Amniotic epithelial cell (primary cell): ENCODE measurements at places on chromosomes 7 and 10.

GRCh38 chr10:5461914-5462840 lies 37.2 kb downstream of the CALML5 start:
- DNase-seq = peak; percentile 39

DNA sequence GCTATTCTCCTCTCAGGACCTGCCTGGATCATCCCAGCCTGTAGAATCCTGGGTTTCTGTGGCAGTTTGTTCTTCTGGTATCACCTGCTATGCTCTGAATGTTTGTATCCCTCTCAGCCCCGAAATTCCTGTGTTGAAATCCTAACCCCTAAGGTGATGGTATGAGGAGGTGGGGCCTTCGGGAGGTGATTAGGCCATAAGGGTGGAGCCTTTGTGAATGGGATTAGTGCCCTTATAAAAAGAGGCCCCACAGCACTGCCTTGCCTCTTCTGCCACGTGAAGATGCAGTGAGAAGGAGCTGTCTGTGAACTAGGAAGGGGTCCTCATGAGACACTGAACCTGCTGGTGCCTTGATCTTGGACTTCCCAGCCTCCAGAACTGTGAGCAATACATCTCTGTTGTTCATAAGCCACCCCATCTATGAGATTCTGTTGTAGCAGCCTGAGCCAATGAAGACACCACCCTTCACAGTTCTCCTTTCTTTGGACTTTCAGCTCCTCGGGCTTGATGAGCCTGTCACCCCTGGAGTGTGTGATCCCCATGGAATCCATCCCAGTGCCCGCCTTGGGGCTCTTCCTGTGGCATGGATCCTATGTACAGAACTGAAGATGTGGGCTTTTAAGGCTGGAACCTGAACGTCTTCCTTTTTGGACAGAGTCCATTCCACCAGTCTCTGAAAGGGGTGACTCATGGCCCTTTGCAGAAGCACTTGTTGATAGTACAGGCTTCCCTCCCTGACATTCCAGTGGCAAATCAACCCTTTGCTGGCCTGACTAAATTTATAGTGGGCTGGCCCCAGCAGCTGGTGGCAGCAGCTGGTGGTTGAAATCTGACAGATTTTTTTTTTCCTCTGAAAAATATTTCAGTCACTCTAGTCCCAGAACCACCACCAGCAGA lies 138.0 kb downstream of the TACC2 start:
- peak; percentile 89 for DNase-seq

GRCh38 chr7:151013733-151014497 lies 10.4 kb downstream of the ATG9B start:
- DNase-seq = no peak

- DNase-seq = no peak
These were observed 184.0 kb upstream of the RNF32 start for GRCh38 chr7:156456503-156457115.

DNA sequence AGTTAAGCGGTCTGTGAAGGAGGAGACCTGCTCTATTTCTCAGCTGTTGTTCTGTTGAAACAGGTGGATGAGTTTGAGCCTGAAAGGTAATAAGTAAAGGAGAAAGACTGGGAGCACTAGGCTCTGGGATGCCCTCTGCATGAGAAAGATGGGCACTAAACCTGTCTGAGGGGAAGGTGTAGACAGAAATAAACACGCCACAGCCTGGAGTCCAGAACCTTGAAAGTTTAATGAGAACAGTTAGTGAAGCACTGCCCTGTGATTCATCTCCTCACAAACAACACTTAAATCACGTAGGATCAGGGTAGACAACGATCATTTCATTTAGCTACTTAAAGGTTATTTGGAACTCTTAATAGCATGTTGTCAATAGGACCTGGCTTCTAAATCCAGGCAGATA lies 193.1 kb downstream of the PHTF2 start:
- DNase-seq = peak; percentile 3

GRCh38 chr7:604001-604883 lies 84.6 kb upstream of the PDGFA start:
- DNase-seq = peak; percentile 75

- DNase-seq = no peak
These were observed 81.8 kb downstream of the PLCE1 start for GRCh38 chr10:94075506-94075905.

DNA sequence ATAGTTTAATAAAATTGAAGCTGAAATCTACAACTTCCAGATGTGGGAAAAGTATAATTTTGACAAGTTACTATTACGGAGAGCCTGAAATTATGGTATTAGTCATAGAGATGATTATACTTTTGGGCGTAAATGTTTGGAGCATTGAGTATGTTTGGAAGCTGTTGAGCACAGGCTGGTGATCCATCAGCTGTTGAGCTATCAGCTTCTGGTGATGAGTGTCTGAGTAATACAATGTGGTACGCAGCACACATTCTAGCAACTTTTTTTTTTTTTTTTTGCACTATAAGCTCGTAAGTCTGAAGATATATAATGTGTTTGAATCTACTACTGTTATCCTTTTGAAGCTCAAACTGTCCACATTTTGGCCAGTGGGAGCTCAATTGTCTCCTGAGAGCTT lies 123.4 kb downstream of the ATE1 start:
- peak; percentile 88 for DNase-seq

- DNase-seq = peak; percentile 82
These were observed 57.2 kb upstream of the ECHDC3 start for GRCh38 chr10:11684717-11685645.

DNA sequence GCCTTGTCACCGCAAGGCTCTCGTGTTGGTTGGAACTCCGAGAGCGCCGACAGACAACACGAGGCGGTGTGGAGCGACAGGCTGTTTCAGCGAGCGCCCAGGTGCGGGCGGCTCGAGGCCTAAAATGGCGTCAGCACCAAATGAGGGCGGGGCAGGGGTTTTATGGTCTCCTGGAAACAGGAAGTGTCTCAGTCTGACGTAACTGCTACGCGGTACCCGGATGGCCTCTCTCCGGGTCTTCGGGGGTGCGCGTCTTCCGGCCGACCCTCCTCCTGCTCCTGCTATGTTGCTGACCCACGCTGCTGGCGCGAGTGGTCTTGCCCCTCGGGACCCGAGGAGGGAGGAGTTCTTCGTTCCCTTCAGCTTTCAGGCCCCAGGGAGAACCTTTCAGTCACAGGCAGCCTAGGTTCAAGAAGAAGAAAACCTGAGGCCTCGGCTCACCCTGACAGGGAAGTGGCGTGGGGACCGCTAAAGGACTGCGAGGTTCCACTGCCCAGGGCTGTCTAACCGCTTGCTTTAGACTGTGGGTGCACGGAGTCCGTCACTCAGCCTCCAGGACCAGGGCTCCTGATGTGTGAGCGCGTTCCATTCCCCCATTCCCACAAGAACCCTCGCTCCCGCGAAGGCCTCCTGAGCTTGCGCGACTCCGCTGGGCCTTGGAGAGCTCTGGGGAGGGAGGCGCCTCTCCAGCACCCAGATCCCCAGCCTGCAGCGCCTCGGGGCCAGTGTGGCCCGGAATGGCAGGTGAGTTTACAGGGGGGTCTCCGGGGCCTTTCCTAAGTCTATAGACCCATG lies 77.3 kb downstream of the GLRX3 start:
- DNase-seq = no peak

DNA sequence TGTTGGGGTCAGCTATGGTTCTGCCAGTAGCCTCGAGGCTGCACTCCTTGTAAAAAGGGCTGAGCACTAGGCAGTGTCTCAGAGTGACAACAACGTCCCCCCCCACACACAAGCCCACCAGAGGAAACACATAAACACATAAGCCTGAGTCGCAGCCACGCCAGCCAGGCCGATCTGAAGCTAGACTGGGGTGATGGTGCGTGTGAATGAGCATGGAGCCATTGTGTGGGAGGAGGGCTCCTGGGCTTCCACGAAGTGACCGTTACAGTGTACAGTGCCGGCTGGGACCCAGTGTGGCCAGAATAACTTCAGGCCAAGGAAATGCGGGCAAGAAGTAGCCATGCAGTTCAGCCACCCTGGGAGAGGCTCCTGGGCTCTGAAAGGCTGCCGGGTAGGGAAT lies 3.7 kb upstream of the C10orf105 start:
- no peak for DNase-seq

DNA sequence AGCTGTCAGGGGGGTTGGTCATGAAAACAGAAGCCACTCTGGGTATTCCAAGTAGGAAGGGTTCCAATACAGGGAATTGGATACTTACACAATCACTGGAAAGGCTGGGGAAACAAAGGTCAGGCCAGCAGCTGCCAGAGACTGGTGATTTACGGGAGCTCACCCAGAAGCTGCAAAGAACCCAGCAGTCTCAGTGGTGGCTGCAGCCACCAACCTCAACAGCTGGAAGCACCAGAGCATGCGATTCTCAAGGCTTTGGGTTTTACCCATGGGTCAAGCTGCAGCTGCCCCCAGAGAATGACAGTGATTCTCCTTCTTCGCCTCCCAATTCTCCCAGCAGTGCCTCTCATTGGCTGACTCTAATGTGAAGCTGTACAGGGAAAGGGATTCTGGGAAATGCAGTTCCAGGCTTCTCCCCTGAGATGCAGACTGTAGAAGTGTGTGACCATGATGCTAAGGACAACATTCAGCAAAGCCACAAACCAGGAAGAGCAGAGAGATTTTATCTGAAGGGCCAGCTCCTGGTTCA lies 107.2 kb upstream of the TCF7L2 start:
- peak; percentile 25 for DNase-seq
